ENCODE measurements at places on chromosomes 4 and X.

DNA sequence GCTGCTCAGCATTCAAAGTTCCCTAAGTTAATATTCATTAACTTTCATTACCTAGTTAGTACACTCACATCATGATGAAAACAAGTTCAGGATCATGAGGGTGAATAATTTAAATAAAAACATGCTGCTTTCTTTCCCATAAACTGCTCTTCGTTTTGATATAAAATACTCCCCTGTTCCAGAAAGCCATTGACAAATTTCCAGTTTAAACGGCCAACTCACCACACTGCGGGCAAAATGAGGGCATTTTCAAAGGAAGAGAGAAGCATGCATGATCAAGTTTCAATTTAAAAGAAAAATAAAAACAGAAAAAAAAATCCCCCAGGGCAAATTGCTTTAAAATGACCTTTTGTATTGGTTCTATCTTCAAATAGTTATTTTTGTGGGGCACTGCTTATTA, 69.6 kb downstream of the EPHA5 start:
- H3K27ac ChIP-seq, result no peak overlapping the region
- no peaks in the 10 kb centered on the region for H3K36me3 ChIP-seq
- H3K4me3 ChIP-seq, result no peak overlapping the region
- DNase-seq, result no peak
- no peaks in the 10 kb centered on the region for H3K4me1 ChIP-seq

- no peak overlapping the region for H3K27ac ChIP-seq
- H3K4me3 ChIP-seq, result no peak overlapping the region
- no peaks in the 10 kb centered on the region for H3K4me1 ChIP-seq
- H3K36me3 ChIP-seq, result no peaks in the 10 kb centered on the region
These were observed 51.7 kb upstream of the CLCN4 start for GRCh38 chrX:10104958-10105658.

GRCh38 chr4:61571761-61572559, 371.8 kb downstream of the ADGRL3 start:
- no peaks in the 10 kb centered on the region for H3K36me3 ChIP-seq
- H3K27ac ChIP-seq, result no peak overlapping the region
- no peaks in the 10 kb centered on the region for H3K4me1 ChIP-seq
- DNase-seq, result no peak
- H3K4me3 ChIP-seq, result no peak overlapping the region

DNA sequence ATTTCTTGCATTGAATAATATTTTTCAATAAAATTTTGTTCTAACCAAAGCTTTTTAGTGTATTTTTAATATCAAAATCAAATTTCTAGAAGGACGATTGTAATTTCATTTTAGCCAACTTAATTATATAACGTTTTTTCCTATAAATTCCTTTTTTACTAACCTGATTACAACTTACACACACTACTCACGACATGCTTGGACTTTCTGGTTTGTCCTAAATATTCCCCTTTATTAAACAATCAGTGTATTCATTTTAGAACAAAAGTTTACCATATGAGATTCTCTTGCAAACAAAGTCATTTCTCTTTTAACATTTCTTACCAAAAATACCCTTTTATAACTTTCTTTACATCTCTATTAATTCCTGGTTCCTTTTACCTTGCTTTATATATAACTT, 173.7 kb downstream of the PWWP3B start:
- no peaks in the 10 kb centered on the region for H3K4me1 ChIP-seq
- no peak overlapping the region for H3K4me3 ChIP-seq
- H3K27ac ChIP-seq, result no peak overlapping the region
- DNase-seq, result no peak

- no peaks in the 10 kb centered on the region for H3K27me3 ChIP-seq
- H3K4me1 ChIP-seq, result no peaks in the 10 kb centered on the region
- H3K4me3 ChIP-seq, result no peak overlapping the region
- no peaks in the 10 kb centered on the region for H3K36me3 ChIP-seq
These were observed 8.9 kb upstream of the IRAK1 start for GRCh38 chrX:154028502-154029184.

- H3K4me1 ChIP-seq, result no peaks in the 10 kb centered on the region
- no peak for DNase-seq
- no peaks in the 10 kb centered on the region for H3K27me3 ChIP-seq
These were observed 2.9 kb downstream of the EDA start for GRCh38 chrX:69618803-69619202.

- no peak overlapping the region for H3K27ac ChIP-seq
- no peaks in the 10 kb centered on the region for H3K36me3 ChIP-seq
- H3K4me1 ChIP-seq, result peaks cover 52% of the 10 kb centered on the region
- H3K4me3 ChIP-seq, result no peak overlapping the region
- H3K27me3 ChIP-seq, result no peaks in the 10 kb centered on the region
These were observed 1.9 kb upstream of the SNX25 start for GRCh38 chr4:185207466-185207865.

DNA sequence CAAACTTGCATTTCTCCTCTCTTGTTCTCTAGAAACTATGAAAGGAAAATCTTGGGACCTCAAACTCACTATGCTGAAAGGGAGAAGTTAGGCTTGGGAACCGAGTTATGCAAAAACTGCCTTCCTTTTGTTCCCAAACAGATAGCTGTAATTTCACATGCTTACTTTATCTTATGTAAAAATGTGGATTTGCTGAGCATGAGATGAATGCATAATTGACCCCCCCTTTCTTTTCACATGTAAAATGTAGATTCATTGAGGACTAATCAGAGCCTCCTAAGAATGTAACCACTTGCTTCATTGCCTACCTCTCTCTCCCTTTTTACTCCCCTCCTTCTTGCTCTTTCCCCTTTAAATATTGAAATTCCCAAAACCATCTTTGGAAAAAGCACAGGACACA, 18.0 kb downstream of the TBC1D9 start:
- H3K27me3 ChIP-seq, result no peaks in the 10 kb centered on the region
- H3K4me3 ChIP-seq, result no peak overlapping the region
- no peaks in the 10 kb centered on the region for H3K36me3 ChIP-seq
- no peak overlapping the region for H3K27ac ChIP-seq

DNA sequence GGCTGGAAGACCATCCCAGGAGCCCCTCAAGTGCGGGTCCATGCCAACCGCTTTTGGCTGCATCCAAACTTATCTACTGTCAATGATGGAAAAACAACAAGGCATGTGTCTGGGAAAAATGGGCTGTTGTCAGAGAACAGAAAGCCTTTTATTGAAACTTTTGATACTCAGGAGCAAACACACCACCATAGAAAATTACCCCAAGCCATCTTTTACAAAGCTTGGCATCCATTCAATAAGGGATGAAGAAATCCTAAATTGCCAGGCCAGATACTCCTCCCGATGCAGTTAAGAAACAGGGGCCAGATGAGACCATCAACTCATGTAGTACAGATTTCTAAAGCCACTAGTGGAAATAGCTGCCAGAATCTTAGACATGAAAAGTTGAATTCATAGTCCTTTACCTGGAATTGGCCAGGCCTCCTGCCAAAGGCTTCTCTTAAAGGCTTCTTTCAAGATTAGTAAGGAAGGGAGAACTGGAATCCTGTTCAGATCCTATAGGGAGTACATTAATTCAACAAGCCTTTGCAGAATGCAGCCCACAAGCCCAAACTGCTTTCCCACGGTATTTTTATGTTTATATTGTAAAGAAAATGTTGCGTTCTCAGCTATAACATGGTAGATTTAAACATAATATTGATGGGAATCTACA, 145.4 kb upstream of the MAP3K15 start:
- no peak overlapping the region for H3K27ac ChIP-seq
- no peaks in the 10 kb centered on the region for H3K27me3 ChIP-seq
- no peak overlapping the region for H3K4me3 ChIP-seq
- no peaks in the 10 kb centered on the region for H3K4me1 ChIP-seq
- no peaks in the 10 kb centered on the region for H3K36me3 ChIP-seq

DNA sequence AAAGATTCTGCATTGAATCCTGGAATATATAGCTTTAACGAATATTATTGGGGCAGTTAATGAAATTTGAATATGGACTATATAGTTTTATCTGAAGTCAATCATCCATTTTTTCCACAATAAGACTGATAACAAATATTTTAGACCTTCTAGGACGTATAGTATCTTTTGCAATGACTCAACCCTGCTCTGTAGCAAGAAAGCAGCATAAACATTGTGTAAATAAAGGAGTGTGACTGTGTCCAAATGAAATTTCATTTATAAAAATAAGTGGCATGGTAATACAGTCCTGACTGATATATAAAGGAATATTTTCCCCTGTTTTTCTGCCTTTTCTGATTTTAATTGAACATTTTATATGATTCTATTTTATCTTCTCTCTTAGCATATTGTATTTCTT, 947.7 kb upstream of the SLIT2 start:
- DNase-seq, result no peak
- no peak overlapping the region for H3K27ac ChIP-seq
- no peaks in the 10 kb centered on the region for H3K4me1 ChIP-seq
- no peak overlapping the region for H3K4me3 ChIP-seq

DNA sequence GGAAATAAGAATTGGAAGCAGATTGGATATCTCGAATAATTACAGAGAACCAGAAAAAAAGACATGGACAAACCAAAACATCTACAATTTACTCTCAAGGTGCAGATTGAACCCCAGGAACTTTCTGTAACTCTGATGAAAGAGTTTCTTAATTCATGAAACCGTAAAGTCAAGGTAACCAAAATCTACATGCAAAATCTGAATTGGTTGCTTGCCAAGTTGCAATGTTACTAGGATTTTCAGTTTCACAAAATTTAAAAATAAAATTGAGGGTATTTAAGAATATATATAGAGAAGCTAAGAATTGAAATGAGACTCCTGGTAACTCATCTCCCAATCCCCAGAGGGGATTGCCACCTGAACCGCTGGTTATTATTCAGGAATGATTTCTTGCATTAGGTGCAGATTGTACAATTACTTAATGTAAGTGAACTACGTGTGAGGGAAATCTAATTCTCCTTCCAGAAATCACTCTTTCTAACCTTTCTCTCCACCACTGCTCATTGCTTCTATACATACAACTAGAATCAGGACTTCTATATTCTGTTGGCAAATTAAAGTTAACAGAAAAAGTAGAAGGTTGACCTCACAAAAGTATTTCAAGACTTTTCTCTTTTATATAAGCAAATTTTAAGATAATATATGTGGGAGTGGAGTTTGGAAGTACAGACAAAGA, 221.5 kb upstream of the NDST4 start:
- H3K27me3 ChIP-seq, result no peaks in the 10 kb centered on the region
- DNase-seq, result no peak
- no peak overlapping the region for H3K4me3 ChIP-seq
- H3K36me3 ChIP-seq, result no peaks in the 10 kb centered on the region

GRCh38 chrX:17635231-17635630, 102.1 kb upstream of the SCML1 start:
- H3K27ac ChIP-seq, result no peak overlapping the region
- H3K4me1 ChIP-seq, result peaks cover 25% of the 10 kb centered on the region

DNA sequence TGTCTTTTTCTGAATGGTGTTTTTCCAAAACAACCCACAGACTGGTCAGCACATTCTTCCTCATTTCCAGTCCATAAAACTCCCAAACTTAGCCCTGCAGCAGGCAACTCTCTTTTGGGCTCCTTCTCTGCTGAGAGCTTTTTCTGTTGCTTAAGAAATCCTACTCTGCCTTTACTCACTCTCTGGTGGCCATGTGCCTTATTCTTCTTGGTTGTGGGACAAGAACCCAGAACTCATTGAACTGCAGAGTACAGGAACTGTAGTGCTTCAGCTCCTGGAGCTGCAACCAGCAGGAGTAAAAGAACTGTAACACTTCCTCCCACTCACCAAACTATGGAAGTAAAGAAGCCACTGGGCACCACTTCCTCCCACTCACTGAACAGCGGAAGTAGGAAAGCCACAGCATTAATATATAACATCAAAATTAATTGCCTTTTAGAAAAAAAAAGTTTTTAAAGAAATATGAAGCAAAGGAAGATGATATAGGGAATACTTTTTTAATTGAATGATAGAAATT, 864.1 kb upstream of the PCDH10 start:
- H3K4me1 ChIP-seq, result no peaks in the 10 kb centered on the region
- no peaks in the 10 kb centered on the region for H3K27me3 ChIP-seq
- H3K4me3 ChIP-seq, result no peak overlapping the region
- no peak for DNase-seq
- no peak overlapping the region for H3K27ac ChIP-seq

DNA sequence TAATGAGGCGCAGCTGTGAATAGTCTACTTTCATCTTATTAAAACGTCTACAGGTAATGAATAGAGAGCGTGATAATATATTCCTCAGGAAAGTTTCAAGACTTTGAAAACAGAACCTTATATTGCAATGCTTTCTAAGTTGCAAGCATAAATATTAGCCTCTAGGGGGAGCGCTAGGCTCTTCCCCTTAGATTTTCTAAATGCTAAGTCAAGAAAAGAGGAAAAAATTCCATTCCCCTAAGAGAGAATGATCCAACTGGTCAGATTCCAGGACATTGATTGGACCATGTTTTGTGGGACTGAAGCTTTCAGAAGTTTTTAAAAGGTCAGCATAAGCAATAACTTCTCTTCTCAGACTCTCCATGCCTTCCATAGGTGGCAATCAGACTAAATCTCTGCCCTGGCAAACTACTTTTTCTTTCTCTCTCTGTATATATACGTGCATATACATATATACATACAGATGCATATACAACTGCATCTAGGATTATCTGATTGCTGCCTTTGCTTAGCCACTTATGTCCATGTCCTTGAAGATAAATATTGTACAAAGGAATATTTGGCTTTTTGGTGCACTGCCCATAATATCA, 492.9 kb downstream of the INPP4B start:
- no peaks in the 10 kb centered on the region for H3K27me3 ChIP-seq
- no peak overlapping the region for H3K27ac ChIP-seq
- H3K4me1 ChIP-seq, result peaks cover 13% of the 10 kb centered on the region
- no peak for DNase-seq

- H3K27me3 ChIP-seq, result no peaks in the 10 kb centered on the region
- DNase-seq, result no peak
- no peak overlapping the region for H3K4me3 ChIP-seq
- H3K27ac ChIP-seq, result no peak overlapping the region
- H3K4me1 ChIP-seq, result no peaks in the 10 kb centered on the region
These were observed 424.5 kb upstream of the CTSO start for GRCh38 chr4:156378033-156378665.

DNA sequence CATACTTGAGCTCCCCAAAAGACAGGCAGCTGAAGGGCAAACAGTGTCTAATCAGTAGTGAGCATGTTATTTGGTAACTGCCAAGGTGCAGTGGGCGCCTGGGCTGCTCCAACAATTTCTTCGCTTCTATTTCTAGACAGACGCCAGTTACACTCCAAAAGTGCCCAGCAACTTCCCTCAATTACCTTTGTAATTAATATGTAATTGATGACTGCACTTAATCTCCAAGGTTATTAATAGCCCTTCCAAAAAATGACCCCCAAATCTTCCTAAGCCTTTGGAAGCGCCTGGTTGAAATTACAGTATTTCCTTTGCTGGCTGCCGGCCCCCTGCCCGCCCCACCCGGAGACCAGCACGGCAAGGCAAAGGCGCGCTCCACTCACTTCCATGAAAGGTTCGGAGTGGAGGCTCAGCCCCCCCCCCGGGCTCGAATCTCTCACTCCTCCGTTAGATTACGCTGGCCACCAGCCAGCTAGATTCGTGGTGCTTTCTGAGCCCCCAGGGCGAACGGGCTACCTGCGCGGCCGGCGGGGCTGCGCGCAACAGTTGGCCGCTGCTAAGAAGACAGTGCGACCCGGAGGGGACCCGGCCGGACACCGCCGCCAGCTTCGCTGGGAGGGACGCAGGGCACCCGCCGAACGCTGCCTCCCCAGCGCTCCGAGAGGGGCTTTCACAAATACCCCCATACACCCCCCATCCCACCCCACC, 1.9 kb downstream of the GPC4 start:
- peak overlapping the region; percentile 51 for H3K27ac ChIP-seq
- peak overlapping the region; percentile 38 for H3K4me3 ChIP-seq
- H3K36me3 ChIP-seq, result no peaks in the 10 kb centered on the region
- no peaks in the 10 kb centered on the region for H3K27me3 ChIP-seq
- no peak for DNase-seq
- H3K4me1 ChIP-seq, result no peaks in the 10 kb centered on the region

Data from esophagus squamous epithelium (tissue), 5 donors.